CD8-positive, alpha-beta memory T cell (primary cell): ENCODE measurements at places on chromosomes 11 and 22.

DNA sequence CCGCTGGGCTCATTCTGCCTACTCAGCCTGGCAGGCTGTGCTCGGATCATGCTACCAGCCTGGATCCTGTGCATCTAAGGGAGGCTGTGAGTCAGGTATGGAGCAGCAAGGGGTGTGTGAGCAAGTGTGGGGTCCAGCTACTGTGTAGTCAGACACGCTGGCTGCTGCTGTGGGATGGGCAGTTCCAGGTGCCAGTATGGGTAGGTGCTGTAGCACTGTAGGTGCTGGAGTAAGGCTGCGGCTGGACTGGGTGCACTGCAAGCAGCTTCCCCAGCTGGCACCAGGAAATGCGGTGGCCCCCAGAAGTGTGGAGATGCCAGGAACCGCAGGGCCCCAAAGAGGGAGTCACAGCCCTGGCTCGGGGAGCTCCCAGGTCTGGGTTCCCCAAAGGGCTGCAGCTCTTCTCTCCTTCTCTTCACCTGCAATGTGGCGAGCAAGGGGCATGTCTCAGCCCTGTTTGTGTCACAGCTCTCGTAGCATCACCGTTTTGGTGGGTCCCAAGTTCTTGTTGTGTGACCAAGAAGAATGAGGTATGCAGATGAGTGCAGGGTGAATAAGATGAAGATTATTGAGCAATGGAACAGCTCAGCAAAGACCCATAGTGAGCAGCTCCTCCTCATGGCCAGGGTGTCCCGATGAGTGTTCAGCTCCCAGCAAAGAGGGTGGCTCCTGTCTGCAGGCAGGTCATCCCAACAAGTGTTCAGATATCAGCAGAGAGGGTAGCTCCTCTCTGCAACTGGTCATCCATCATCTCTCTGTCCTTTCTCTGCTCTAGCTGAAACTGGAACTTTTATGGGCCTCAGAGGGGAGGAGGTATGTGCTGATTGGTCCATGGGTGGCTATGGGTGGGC lies 462.9 kb downstream of the TBC1D22A start:
- no peaks in the 10 kb centered on the region for H3K36me3 ChIP-seq
- H3K27me3 ChIP-seq: no peaks in the 10 kb centered on the region
- H3K27ac ChIP-seq: no peak overlapping the region
- DNase-seq: no peak
- no peak overlapping the region for H3K4me3 ChIP-seq

DNA sequence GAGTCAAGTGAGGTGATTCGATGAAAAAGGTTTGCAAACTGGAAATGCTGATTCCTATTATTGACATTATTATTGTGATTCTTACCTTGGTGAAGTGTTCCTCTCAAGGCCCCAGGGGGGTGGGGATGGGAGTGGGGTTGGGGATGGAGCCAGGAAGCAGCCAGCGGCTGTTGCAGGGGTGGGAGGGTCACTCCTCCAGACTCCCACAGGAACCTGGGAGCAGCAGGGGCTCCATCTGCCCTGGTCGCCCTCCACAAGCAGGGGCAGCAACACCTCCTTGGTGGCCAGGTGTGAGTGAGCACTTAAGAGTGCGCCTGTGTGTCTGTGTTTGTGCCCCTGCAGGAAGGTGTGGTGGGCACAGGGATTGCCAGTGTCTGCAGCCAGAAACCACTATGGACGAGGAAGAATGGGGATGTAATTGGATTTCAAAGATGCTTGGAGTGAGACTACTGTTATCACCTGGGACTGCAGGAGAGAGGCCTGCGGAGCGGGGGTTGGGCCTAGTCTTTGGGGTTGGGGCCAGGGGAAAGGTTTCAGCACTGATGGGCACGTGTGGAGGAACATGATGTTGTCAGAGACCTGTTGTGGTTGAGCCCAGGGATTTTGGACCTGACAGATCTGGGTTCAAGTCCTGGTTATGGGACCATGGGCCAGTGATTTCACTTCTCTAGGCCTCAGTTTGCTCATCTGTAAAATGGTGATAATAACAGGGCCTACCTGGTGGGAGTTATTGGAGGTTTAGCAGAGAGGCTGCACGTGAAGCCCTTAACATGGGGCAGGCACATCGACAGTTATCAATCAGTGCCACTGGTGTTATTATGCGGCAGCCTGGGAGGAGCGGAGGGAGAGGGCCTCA lies 3.6 kb upstream of the TP53I11 start:
- H3K27me3 ChIP-seq: no peaks in the 10 kb centered on the region
- no peak overlapping the region for H3K27ac ChIP-seq
- H3K4me3 ChIP-seq: no peak overlapping the region
- H3K36me3 ChIP-seq: no peaks in the 10 kb centered on the region

DNA sequence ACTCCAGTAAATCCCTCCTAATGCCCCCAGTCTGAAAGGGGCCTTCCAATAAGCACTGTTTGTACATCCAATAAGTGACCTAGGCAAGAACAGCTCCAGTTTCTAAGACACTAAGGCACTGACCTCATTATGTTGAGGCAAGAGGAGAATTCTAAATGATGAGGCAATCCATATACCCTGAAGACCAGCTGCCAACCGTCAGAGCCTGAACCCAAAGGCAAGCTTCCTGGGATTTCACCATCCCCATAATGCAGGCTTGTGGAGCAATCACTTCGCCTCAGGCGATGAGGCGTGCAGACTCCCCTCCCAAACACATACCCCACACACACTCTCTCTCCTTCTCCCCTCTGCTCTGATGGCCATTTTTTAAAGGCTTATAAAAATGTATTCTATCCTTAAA lies 49.5 kb downstream of the LGR4 start:
- no peaks in the 10 kb centered on the region for H3K27me3 ChIP-seq
- H3K4me1 ChIP-seq: no peaks in the 10 kb centered on the region
- no peak overlapping the region for H3K27ac ChIP-seq
- no peak overlapping the region for H3K4me3 ChIP-seq

GRCh38 chr22:48753752-48754517 lies 1073.7 kb downstream of the BRD1 start:
- H3K27me3 ChIP-seq: no peaks in the 10 kb centered on the region
- H3K4me1 ChIP-seq: no peaks in the 10 kb centered on the region
- no peaks in the 10 kb centered on the region for H3K36me3 ChIP-seq
- H3K27ac ChIP-seq: no peak overlapping the region

DNA sequence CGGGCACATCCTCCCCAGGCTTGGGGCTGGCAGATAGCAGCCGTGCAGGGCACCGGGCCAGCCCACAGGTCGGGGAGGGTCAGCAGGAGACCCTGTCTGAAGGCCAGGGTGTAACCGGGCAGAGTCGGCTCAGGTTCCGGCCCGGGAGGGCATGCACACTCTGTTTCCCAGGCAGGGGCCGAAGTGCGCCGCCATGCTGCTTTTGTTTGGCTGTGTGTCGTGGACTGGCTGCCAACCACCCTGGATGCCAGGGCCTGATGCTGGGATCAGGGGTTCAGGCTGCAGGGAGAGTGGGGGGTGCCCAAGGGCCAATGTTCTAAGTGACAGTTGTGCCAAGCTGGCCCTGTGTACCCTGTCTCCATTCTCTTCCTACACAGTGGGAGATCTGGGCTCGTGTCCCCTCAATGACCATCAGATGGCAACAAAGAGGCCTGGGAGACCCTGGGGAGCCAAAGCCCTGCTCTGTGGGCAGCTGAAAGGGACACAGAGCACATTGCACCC lies 120.9 kb upstream of the B3GAT1 start:
- no peak overlapping the region for H3K27ac ChIP-seq
- no peak overlapping the region for H3K4me3 ChIP-seq
- H3K4me1 ChIP-seq: no peaks in the 10 kb centered on the region
- no peak for DNase-seq
- H3K36me3 ChIP-seq: no peaks in the 10 kb centered on the region

GRCh38 chr22:42880815-42881214 lies 23.7 kb upstream of the ARFGAP3 start:
- no peak overlapping the region for H3K4me3 ChIP-seq
- no peak for DNase-seq
- peaks cover 13% of the 10 kb centered on the region for H3K36me3 ChIP-seq
- no peaks in the 10 kb centered on the region for H3K27me3 ChIP-seq
- H3K27ac ChIP-seq: no peak overlapping the region

DNA sequence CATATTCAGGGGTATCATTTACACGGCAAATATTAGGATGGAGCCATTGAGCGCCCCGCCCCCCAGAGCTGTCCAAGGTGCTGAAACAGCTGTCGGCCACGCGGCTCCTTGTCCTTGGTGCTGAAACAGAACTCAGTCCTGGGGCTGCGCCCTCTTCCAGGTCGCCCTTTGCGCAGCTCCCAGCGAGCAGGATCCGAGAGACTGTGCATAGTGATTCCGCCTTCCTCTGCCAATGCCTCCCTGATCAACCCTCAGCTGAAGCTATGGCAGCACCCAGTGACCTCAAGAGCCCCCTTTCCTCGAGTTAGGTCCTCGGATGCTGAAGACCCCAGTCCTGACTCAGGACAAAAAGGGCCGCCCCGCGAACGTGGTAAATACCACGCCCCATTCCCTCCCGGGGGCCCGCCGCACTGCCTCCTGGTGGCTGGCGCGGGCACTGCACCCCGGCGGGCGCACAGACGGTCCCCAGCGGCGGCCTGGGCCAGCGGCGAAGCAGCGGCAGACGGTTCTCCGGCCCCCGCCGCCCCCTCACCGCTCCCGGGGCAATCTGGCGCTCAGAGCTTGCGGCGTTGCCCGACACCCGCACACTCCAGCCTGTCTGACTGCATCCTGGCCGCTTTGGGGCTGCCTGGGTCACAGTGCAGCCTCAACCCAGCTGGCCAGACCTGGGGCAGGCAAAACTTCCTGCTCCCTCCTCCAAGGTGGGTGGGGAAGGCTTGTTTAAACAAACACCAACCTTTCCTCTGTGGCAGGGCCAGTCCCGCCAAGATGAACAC lies 13.4 kb downstream of the SYT7 start:
- no peaks in the 10 kb centered on the region for H3K4me1 ChIP-seq
- H3K27ac ChIP-seq: no peak overlapping the region
- no peak overlapping the region for H3K4me3 ChIP-seq
- no peaks in the 10 kb centered on the region for H3K36me3 ChIP-seq
- DNase-seq: peak; percentile 62

DNA sequence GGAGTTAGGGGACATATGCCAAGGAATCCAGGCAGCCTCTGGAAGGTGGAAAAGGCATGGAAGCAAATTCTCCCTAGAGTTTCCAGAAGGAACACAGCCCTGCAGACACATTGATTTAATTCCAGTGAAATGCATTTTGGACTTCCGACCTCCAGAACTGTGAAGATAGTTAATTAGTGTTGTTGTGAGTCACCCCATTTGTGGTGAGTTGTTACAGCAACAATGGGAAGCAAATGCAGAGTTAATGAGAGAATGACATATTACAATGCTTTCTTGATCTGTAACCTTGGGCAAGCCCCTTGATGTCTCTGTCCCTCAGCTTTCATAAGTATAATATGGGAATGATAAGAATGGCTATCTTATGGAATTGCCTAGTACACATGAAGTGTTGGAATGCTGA lies 178.7 kb downstream of the KIRREL3 start:
- no peak for DNase-seq
- H3K36me3 ChIP-seq: no peaks in the 10 kb centered on the region
- H3K4me3 ChIP-seq: no peak overlapping the region
- H3K27me3 ChIP-seq: no peaks in the 10 kb centered on the region
